ENCODE measurements at places on chromosomes 2 and 18. TPM values are rescaled to one million over a fixed set of nuclear protein-coding genes. Genes with fewer than 3 reads are reported as not detected.

RAB27B gene
- 3.9 TPM for total RNA-seq

CYP26B1 gene
- 0.43 TPM for total RNA-seq

QPCT gene
- 27.1 TPM for total RNA-seq

ABHD1 gene
- total RNA-seq: not detected

HOXD9 gene
- total RNA-seq: 10.6 TPM

FRZB gene
- 0.43 TPM for total RNA-seq

ELOA2 gene
- total RNA-seq: not detected

STPG4 gene
- 0.64 TPM for total RNA-seq

DNA sequence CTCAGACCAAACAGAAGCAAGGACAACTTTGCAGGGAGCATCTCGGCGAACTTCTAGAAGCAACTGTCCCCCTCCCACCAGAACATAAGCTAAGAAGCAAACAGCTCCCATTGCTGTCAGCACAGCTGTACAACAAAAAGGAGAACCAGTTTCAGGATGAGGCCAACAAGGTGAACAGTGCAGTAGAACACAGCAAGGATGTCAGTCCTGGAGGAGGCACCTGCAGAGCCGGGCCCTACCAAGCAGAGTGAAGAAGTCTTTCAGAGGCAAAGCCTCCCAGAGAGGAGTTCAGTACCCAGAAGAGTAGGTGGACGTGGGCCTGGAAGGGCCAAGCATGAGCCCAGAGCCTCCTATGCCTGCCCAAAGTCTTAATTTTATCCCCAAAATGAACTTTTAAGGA lies 1.0 kb downstream of the PASK start:
- DNase-seq: no peak

DNA sequence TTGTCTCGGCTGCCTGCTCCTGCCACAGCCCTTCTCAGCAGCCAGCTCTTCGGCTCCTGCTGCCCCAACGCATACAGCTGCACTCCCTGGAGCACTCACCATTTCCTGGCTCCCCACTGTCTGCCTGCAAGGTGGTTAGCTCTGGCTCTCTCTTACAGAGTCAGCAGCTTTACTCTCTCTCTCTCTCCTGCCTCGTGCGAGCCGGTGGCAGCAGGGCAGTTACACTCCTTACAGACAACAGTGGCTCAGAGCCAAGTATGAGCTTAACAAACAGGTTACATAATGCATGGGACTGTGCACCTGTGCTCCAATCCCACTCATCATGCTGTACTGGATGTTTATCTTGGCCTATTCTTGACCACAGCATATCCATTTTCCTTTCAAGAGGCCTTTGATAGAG lies 47.4 kb upstream of the DNAJC10 start:
- DNase-seq: no peak

GRCh38 chr2:160479269-160479668 lies 14.3 kb downstream of the RBMS1 start:
- DNase-seq: no peak

DNA sequence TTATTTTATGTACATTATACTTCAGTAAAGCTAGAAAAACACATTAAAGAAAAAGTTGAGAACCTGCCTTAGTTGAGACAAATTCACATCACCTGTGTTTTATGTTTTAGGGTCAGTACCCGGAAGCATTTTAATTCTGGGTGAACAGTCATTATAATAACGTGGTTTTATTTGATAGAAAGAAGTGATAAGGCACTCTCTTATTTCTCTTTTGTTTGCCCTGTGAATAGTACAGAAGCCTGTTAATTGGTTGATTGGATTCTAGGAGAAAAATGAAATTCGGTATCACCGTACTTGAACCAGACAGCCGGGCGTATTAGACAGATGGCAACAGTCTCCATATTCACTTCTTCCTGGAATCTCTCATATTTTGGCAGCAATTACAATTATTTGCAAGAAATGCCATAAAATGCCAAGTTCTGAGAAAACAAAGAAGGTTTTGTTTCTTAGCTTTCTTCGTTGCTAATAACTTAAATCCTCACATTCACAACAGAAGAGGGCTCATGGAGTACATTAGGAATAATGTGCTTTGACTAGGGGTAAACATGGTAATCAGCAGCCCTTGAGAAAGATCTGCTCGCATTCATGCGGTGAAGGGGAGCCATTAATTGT lies 168.7 kb upstream of the RASGRP3 start:
- DNase-seq: no peak

- DNase-seq: peak; percentile 75
These were observed 108.6 kb downstream of the MAP4K4 start for GRCh38 chr2:101806123-101806522.

- no peak for DNase-seq
These were observed 45.1 kb upstream of the SLC14A1 start for GRCh38 chr18:45678850-45679249.

GRCh38 chr2:55949613-55950012 lies 26.0 kb upstream of the EFEMP1 start:
- no peak for DNase-seq

- no peak for DNase-seq
These were observed 24.3 kb downstream of the CDK15 start for GRCh38 chr2:201830666-201831065.

GRCh38 chr2:54579061-54579681 lies 123.0 kb downstream of the SPTBN1 start:
- no peak for DNase-seq

DNA sequence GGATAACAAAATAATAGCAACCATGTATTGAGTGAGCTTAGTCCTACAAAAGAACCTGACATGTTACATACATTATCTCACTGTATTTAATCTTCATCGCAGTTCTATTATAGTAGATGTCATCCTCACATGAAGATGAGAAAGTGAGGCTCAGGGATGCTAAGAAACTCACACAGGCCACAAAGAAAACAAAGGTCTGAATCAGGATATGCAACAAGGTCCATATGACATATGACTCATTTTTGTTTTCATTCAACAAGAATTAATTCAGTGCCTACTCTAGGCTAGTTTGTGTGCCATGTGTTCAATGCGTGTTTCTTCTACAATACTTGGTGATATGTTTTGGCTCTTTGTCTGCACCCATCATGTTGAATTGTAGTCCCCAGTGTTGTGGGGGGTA lies 219.7 kb upstream of the EPHA4 start:
- DNase-seq: no peak

DNA sequence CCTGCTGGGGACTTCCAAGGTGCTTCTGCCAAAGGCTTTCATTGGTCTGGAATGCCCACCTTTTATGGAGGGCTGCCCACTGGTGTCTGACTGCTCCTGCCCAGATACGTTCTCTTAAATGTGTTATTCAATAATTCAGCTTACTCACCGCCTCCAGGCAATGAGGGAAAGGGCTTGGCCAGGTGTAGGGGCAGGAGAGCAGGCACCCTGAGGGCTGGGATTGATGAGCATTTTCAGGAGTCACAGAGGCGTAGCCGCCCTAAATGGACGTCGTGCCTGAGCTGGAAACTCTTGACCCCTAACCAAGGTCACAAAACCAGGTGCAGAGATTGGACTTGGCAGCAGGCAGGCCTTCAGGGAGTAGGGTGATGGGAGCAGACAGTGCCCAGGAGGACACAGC lies 26.8 kb downstream of the MAL start:
- DNase-seq: no peak

GRCh38 chr2:171584001-171584400 lies 61.7 kb downstream of the CYBRD1 start:
- DNase-seq: no peak

- DNase-seq: no peak
These were observed 4.0 kb downstream of the ABCB6 start for GRCh38 chr2:219214786-219215185.

GRCh38 chr2:236526455-236527158 lies 43.0 kb upstream of the ACKR3 start:
- no peak for DNase-seq

- DNase-seq: peak; percentile 30
These were observed at the start of gene ERFE for GRCh38 chr2:238158509-238159070. Gene ERFE, plus strand, starts transcription at chr2:238158970. Its CDS starts 38 bp downstream, at chr2:238159008.

DNA sequence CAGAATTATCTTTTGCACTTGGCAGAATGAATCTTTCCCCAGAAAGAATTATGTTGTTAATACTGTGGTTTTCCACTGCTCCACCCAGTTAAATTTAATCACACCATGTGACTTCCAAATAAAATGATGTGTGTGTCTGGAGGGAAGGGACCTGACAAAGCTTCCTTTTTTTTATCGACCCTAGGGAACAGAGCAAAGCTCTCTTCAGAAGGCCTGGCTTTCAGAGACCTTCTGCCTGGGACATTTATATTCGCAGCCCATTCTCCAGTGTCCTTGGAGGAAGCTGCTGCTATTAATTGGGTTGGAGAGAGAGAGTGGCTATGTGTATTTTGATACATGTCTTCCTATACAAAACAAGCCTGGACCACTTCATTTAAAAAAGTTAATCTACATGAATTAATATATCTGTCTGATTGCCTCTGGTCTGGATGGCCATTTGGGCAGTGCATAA lies 233.7 kb downstream of the PRKCE start:
- peak; percentile 48 for DNase-seq

- DNase-seq: no peak
These were observed 24.0 kb downstream of the CERKL start for GRCh38 chr2:181632733-181633401.

DNA sequence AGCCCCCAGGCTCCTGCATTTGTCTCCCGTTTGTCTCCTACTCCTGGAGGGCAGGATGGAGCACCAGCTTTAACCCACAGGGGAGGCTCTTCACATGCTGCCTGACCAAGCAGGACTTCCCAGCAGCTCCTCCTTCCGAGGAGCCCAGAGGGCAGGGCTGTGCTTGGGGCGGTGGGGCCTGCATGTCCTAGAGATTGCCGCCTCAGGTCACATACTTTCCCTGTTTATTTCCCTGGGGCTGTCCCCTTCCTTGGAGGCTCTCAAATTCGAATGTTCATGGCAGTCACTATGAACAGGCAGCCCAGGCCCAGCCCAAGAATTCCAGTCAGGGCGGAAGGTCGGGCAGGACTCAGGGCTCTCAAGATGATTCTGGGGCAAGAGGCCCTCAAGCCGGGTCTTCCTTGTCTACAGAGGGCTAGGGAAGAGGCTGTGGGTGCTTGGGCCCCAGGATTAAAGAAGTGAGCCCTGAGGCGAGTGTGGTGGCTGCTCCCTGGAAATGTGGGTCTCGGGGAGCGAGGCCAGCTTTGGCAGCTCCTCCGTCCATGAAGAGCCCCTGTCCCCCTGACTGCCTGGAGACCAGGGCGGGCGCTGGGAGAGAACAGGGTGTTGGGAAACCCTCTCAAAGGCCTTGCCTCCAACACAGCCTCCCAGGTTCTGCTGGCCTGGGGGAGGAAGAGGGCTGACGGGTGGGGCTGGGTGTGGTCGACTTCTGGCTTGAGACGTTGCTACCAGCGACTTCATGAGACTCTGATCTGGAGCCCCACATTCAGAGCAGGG lies 48.9 kb upstream of the HPCAL1 start:
- DNase-seq: no peak

DNA sequence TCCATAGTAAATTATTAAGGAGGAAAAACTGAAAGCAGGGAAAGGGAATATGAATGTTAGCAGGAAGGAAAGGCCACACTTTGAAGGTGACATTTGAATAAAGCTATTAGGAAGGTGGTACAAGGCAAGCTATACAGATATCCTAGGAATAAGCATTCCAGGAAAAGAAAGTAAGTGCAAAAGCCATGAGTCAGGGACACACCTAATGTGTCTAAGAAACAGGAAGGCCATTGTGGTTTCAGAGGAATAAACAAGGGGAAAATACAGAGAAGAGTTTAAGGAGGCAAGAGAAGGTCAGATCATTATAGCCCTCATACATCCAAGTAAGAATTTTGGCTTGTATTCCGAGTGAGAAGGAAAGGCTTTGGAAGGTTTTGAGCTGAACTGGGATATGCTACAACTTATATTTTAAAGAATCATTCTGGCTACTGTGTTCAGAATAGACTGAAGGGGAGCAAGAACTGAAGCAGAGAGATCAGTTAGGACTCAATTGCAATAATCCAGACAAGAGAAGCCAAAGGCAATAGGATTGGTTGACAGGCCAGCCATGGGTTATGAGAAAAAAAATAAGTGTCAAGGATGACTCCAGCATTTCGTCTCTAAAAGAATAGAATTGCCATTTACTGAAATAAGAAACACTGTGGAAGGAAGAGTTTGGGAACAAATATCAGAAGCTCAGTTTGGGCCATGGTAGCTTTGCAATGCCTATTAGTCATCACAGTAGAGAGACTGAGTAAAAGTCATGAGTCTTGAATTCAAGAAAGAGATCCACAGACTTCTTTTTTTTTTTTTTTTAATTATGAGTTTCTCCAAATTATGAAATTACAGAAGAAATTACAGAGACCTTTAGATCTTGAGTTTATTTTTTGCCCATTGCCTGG lies 11.3 kb downstream of the RAD51AP2 start:
- DNase-seq: peak; percentile 11

DNA sequence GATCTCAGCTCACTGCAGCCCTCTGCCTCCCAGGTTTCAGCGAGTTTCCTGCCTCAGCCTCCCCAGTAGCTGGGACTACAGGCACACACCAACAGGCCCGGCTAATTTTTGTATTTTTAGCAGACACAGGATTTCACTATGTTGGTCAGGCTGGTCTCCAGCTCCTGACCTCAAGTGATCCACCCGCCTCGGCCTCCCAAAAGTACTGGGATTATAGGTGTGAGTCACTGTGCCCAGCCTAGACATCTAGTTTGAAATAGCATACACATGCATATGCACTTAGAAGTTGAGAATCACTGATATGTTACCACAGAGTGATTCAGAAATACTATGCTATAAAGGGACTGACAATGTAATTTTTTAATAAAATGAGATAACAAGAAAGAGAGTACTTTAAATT lies 69.8 kb upstream of the CDKL4 start:
- peak; percentile 78 for DNase-seq

DNA sequence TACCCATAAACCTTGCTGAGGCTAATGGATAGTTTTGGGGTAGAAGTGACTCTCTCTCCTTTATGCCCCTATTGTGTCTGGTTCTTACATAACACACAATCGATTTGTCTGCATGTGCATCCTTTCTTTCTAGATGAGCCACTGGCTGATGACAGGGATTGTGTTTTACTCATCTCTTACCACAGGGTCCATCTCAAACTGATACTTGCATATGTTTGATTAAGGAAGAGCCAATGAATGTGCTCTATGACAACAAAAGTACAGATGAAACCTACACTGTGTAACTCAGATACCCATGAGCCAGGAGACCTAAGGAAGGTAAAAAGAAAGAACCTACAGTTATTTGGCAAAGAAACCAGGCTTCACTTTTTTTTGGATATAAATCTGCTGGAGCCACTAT lies 13.2 kb upstream of the BZW1 start:
- no peak for DNase-seq

DNA sequence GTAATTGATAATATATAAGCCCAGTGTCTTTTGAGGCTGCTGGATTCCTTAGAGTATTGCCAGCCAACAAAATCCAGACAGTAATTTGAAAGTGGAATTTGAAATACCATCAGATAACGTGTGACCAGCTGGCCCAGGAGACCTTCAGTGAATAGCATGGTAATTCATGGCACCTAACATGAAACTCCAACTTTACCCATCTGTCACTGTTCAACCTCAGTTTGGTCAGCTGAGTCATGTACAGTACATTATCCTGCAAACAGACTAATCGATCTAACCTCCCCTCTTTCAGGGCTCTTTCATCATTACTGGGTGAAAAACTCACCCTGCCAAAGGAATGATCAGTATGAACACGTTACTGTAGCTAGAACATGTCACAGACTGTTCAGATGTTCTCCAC lies 230.6 kb downstream of the DOK6 start:
- DNase-seq: no peak

GRCh38 chr2:1802469-1803216 lies 58.3 kb upstream of the PXDN start:
- no peak for DNase-seq

- no peak for DNase-seq
These were observed 58.0 kb upstream of the PEX13 start for GRCh38 chr2:60959501-60959900.

GRCh38 chr2:46776687-46777327 lies 138.8 kb downstream of the MCFD2 start:
- peak; percentile 82 for DNase-seq

GRCh38 chr18:62812242-62812641 lies 96.9 kb downstream of the PHLPP1 start:
- peak; percentile 81 for DNase-seq
